ENCODE measurements at places on chromosomes 7 and 10. TPM values are rescaled to one million over a fixed set of nuclear protein-coding genes. Genes with fewer than 3 reads are reported as not detected.

GRCh38 chr7:155509725-155510551, 36.4 kb downstream of the CNPY1 start:
- H3K27me3 ChIP-seq = peaks cover 60% of the 10 kb centered on the region
- DNase-seq = no peak
- no peaks in the 10 kb centered on the region for H3K36me3 ChIP-seq
- no peak overlapping the region for H3K27ac ChIP-seq

DNA sequence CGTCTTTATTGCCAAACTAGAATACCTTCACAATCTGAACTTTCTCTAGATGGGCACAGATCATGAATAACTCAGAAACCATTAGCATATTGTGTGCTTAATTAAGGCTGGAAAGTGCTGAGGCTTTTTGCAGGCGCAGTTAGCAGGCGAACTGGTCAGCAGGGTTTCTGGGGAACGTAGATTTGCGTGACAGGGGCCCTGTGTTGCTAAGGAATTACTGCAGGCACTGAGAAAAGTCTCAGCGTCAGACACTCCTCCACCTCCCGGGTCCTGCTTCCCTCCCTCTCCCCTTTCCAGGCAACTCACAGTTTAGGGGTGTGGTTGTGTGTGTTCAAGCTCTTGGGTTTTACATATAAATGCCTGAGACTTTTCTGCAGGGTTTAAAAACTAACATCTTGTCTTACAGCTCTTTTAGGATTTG, 2.2 kb downstream of the MAP3K8 start:
- peak overlapping the region; percentile 58 for H3K4me3 ChIP-seq
- DNase-seq = no peak
- H3K4me1 ChIP-seq = peaks cover 40% of the 10 kb centered on the region
- H3K27me3 ChIP-seq = no peaks in the 10 kb centered on the region
- peak overlapping the region; percentile 88 for H3K27ac ChIP-seq

GRCh38 chr7:2918406-2918805, 74.3 kb upstream of the GNA12 start:
- H3K27ac ChIP-seq = no peak overlapping the region
- H3K4me1 ChIP-seq = no peaks in the 10 kb centered on the region
- no peak overlapping the region for H3K4me3 ChIP-seq
- H3K27me3 ChIP-seq = no peaks in the 10 kb centered on the region

- H3K4me1 ChIP-seq = no peaks in the 10 kb centered on the region
- no peaks in the 10 kb centered on the region for H3K36me3 ChIP-seq
- DNase-seq = no peak
- H3K27me3 ChIP-seq = no peaks in the 10 kb centered on the region
These were observed 117.0 kb downstream of the POU6F2 start for GRCh38 chr7:39094731-39095130.

GRCh38 chr10:62726638-62727037, 77.9 kb upstream of the ADO start:
- no peak overlapping the region for H3K4me3 ChIP-seq
- H3K36me3 ChIP-seq = no peaks in the 10 kb centered on the region
- no peaks in the 10 kb centered on the region for H3K27me3 ChIP-seq
- no peak for DNase-seq

DNA sequence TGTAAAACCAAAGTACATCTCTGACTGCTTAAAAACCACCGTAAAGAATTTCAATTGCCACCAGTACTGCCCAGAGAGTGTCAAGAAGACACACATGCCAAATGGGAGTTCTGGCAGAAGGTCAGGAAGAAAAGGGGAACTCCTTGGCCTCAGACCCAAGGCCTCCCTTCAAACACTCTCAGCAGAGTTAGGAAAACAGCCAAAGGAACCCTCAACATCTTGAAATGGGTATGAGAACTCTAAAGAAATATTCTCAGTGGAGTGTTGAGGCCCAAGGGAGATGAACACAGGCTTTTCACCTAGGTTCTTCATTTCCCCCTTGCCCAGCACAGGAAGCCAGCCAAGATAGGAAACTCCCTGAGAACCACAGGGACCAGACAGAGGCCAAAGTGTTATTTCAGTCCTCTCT, 96.1 kb upstream of the ASAH2 start:
- H3K4me3 ChIP-seq = no peak overlapping the region
- H3K36me3 ChIP-seq = peaks cover 13% of the 10 kb centered on the region
- H3K27ac ChIP-seq = no peak overlapping the region
- H3K4me1 ChIP-seq = no peaks in the 10 kb centered on the region
- DNase-seq = no peak

GRCh38 chr7:53326634-53327033, 291.2 kb downstream of the POM121L12 start:
- no peaks in the 10 kb centered on the region for H3K36me3 ChIP-seq
- H3K4me1 ChIP-seq = no peaks in the 10 kb centered on the region
- no peak overlapping the region for H3K4me3 ChIP-seq
- DNase-seq = no peak
- H3K27me3 ChIP-seq = no peaks in the 10 kb centered on the region

- DNase-seq = no peak
- no peaks in the 10 kb centered on the region for H3K27me3 ChIP-seq
- no peaks in the 10 kb centered on the region for H3K4me1 ChIP-seq
- H3K27ac ChIP-seq = no peak overlapping the region
These were observed 523.1 kb downstream of the LRMDA start for GRCh38 chr10:75954486-75954885.

DNA sequence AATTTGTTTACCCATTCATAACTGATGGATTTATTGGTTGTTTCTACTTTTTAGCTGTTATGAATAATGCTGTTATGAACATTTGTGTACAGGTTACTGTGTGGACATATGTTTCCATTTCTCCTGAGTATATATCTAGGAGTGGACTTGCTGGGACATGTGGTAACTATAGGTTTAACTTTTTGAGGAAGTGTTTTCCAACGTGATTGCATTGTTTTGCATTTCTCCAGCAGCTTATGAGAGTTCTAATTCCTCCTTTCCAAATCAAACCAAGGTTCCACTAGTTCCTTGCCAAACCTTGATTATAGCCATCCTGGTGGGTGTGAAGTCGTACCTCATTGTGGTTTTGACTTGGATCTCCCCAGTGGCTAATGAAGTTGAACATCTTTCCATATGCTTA, 2.6 kb upstream of the PRF1 start:
- H3K4me3 ChIP-seq = no peak overlapping the region
- no peaks in the 10 kb centered on the region for H3K27me3 ChIP-seq
- no peak for DNase-seq
- no peak overlapping the region for H3K27ac ChIP-seq
- H3K36me3 ChIP-seq = no peaks in the 10 kb centered on the region
- peaks cover 59% of the 10 kb centered on the region for H3K4me1 ChIP-seq

The LIPN gene
- not detected for polyA plus RNA-seq

The NPVF gene
- polyA plus RNA-seq = not detected
